ENCODE measurements at places on chromosomes 3 and 15.

DNA sequence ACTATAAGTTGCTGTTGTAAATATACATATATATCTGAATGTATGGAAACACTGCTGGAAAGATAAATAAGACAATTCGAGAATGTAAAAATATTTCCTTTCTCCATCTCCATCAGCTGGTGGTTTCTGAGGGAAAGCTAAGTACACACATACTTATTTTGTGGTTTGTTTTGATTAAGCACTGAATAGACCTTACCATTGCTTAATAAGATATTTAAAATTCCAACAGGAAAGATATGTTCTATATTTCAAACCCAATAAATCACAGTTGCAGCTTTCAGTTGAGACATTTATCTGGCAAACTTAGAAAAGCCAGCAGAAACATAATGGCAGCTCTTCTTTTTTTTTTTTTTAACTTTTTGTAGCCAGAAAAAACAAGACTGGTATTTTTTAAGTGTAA is 160.4 kb downstream of the VGLL3 start:
- peak; percentile 21 for DNase-seq

DNA sequence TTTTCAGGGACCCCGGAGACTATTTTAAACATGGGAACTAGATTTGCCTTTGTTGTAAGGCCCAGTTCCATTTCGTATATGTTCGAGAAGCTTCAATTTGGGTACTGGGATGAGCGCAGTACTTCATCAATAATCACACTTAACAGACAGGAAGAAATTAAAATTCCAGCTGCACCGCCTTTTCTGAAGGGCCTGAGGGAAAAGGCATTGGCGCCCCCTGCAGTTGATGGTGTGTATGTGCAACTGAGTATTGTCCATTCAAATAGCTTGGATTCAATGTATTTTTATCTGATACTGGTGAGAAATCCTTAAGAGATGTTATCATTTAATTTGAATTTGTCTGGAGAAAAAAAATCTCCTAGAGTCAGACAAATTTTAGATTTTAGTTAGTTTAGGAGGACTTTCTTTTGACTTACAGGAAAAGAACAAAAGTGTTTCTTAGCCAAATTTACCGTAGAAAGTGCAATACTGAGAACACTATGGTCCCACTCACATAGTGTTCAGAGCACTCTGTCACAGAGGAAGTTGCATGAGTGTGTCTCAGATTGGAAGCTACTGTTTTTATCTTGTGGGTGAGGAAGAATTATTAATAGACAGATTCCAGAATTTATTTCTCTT is 5.4 kb upstream of the ALDH1A2 start:
- DNase-seq = peak; percentile 3

- no peak for DNase-seq
Measured at GRCh38 chr3:149095487-149095886, 9.2 kb upstream of the HLTF start.

- DNase-seq = no peak
Measured at GRCh38 chr3:75303741-75304140, 360.4 kb upstream of the FRG2C start.

GRCh38 chr3:116601206-116601605 is 108.4 kb upstream of the TUSC7 start:
- DNase-seq = no peak

Data from GM04503 (cell line).